ENCODE measurements at places on chromosomes 16 and 17. TPM values are rescaled to one million over a fixed set of nuclear protein-coding genes. Genes with fewer than 3 reads are reported as not detected.
A peak's percentile ranks its signal among the peaks of the same experiment; 100 is the strongest.

The PABPN1L gene
- not detected for total RNA-seq

DNA sequence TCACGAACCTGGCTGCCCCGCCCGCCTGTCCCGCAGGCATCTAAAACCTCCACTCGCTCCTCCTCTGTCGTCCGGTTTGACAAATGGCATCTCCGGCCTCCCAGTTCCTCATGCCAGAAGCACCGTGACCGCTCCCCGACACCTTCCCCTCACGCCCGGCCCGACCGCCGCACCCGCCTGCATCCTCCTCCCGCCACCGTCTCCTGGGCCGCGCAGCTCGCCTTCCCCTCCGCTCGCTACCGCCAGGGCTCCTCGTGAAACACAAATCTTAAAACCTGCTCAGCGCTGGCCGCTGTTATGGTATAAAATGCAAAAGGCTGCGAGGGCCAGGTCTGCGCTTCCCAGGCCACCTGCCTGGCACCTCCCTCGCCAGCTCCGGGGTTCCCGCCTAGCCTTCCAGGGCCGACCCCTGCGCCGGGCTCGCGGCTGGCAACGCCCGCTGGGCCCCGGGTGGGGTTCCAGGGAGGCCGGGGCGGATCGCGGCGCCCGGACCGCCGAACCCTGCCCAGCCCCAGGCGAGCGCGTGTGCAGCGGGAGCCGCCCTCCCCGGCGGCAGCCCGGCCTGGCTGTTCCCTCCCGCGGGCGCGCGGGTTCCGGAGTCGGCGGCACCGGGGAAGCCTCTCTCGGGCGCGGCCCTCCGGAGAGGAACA is 488 bp downstream of the SPSB3 start:
- DNase-seq, result peak; percentile 47

The SLC12A3 gene
- not detected for total RNA-seq

- DNase-seq, result no peak
Measured at GRCh38 chr16:11605891-11606290, 19.2 kb upstream of the LITAF start.

GRCh38 chr17:79202480-79202879 is 127.9 kb downstream of the ENGASE start:
- DNase-seq, result no peak

GRCh38 chr17:64131606-64132270 is 1.8 kb upstream of the ERN1 start:
- DNase-seq, result no peak

DNA sequence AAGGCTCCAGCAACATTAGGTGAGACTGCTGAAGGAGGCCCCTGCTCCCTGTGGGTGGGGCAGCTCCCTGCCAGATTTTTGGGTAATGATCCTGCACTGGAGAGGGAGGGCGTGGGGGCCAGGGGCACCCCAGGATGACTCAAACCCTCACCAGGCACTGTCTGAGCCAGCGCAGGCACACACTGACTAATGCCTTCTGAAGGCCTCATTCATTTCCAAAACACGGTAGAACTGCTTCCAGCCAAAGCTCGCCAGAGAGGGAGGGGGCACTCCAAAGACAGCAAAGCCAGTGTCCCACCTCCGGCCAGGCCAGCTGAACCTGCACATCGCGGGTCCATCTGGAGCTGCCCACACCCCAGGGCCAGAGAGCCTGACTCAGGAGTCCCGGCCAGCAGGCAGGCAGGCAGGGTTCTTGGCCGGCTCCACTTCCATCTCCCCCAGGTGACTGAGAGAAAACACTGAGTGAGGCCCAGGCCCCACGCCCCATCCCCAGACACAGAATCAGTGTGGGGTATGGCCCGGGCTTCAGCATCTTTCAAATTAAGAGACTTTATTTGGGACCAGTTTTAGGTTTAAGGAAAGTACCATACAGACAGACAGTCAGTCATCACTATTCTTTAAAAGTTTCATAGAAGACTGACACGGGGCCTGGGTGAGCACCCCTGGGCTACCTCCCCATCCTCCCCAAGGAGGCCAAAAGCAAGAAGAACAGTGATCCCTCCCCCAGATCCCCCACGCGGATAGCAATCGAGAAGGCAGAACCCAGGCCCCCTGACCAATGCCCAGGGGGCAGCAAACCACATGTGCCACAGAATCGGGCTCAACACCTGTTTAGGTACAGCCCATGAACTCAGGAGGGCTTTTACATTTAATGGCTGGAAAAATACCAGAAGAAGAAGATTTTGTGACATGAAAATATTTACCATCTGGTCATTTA is 2.3 kb downstream of the PIEZO1 start:
- DNase-seq, result peak; percentile 53

- no peak for DNase-seq
Measured at GRCh38 chr16:19677402-19677801, 40.6 kb downstream of the KNOP1 start.

DNA sequence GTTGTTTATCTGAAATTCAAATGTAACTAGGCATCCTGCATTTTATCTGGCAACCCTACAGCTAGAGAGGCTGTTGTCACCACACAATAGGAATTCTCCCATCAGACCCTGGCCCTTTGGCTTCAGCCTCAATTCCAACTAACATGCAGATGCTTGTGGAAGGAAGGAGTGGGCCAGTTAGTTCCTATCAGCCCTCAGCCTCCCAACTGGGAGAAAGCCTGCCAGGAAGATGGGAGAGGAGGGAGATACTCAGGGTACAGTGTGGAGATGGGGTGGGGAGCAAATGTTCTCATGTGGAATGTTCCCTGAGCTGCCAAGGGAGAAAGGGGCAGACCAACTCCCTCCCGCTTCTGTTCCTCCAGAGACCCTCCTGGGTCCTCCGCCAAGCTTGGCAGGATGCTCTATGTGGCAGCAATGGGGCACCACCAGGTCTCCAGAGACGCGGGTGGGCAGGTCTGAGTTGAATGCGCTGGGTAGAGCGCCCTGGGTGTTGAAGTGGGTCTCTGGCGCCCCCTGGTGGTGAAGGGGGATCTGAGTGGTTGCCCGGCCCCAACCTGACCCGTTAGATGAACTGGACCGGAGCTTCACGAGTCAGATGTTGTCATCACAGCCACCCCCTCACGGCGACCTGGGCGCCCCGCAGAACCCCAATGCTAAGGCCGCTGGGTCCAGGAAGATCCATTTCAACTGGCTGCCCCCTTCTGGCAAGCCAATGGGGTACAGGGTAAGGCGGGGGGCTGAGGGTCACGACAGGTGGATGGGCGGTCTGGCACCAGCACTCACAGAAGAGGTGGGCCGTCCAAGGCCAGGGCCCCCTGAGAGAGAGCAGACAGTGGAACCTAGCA is 15.2 kb downstream of the GALK1 start:
- peak; percentile 86 for DNase-seq

DNA sequence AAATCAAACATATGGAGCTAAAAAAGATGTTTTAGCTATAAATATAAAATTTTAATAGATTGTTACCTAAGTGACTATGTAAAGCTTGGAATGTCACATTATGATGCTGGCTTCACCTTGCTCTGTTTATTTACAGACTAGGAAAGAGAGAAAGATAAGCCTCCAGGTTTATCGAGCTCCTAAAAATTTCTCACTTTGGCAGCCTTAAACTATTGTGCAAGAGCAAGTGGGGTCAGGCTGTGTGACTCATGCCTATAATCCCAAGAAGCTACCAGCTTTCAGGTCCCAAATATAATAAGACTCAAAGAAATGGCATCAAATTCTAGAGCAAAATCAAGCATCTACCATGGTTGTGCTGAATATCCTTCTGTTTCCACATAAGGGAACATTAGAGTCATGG is 34.3 kb upstream of the PRSS54 start:
- no peak for DNase-seq

The KCNH4 gene
- total RNA-seq, result under 0.01 TPM

DNA sequence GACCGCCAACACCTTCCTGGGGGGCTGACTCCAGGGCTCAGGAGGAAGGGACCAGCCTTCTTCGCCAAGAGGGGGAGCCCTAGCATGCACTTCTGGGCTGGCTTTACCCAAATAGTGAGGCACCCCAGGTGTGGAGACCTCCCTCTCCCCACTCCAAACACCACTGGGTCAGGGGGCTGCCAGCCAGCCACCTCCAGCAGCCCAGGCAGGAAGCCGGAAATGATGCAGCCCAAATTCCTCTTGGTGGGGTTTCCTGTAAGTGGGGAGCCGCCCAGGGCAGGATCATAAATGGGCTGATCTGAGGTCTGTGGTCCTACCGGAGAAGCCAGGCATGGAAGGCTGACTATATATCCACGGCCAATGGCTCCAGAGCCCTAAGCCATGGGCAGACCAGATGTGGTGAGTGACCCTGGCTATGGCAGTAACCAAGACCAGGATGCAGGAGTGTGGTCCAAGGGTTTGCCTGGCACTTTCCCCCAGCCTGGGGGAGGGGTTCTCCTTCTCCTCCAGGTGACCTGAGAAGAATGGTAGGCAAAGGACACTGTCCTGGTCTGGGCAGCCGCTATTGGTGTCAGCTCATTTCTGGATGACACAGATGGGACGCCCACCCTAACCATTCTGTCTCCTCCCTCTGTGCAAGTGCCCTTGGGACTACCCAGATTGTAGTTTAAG is 4.2 kb downstream of the GIT1 start:
- DNase-seq, result peak; percentile 81

- DNase-seq, result no peak
Measured at GRCh38 chr17:57034807-57035754, 50.0 kb upstream of the AKAP1 start.

DNA sequence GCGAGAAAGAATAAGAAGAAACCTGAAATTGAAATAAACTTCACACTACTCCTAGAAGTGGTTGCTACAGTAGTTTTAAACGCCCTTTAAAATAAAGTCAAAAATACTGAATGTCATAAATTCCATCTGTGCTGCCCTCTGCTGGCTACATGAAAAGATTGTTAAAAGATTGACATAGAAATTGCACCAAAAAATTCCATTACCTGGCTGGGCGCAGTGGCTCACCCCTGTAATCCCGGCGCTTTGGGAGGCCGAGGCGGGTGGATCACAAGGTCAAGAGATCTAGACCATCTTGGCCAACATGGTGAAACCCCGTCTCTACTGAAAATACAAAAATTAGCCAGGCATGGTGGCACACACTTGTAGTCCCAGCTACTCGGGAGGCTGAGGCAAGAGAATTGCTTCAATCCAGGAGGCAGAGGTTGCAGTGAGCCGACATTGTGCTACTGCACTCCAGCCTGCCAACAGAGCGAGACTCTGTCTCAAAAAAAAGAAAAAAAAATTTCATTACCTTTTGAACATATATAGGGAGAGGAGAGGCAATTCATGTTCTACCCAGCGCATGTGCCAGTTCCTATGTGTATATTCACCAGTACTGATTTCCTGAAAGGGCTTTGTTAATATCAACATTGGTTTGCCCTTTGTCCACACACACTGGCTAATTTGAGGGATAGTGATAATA is 36.5 kb downstream of the CYTH1 start:
- peak; percentile 71 for DNase-seq

DNA sequence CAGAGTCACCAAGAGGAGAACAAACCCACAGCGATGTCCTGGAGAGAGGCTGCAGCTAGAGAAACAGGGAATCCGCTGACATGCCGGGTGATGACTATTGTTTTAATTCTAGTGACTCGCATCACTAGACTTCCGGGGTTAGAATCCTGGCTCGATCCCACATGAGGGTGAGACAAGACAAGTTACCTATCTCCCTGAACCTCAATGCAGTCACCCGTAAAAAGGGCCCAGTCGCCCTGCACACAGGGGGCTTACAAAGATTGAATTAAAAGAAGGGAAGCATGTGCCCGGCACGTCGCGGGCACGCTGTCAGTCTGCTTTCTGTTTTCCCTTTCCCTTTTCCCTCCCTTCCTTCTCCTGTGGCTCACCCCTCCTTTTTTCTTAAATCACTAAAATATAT is 212.9 kb upstream of the FOXF1 start:
- DNase-seq, result no peak

GRCh38 chr17:79800325-79801155 is 3.7 kb upstream of the CBX8 start:
- peak; percentile 40 for DNase-seq

The CCL4L2 gene
- total RNA-seq, result not detected

DNA sequence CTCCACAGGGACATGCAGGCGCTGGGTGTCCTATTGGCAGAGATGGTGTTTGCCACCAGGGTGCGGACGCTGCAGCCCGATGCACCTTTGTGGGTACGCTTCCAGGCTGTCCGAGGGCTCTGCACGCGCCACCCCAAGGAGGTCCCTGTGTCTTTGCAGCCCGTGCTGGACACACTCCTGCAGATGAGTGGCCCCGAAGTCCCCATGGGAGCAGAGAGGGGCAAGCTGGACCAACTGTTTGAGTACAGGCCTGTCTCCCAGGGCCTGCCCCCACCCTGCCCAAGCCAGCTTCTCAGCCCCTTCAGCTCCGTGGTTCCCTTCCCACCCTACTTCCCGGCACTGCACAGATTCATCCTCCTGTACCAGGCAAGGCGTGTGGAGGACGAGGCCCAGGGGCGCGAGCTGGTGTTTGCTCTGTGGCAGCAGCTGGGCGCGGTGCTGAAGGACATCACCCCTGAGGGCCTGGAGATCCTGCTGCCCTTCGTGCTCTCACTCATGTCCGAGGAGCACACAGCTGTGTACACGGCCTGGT is 2.8 kb downstream of the WDR81 start:
- no peak for DNase-seq

DNA sequence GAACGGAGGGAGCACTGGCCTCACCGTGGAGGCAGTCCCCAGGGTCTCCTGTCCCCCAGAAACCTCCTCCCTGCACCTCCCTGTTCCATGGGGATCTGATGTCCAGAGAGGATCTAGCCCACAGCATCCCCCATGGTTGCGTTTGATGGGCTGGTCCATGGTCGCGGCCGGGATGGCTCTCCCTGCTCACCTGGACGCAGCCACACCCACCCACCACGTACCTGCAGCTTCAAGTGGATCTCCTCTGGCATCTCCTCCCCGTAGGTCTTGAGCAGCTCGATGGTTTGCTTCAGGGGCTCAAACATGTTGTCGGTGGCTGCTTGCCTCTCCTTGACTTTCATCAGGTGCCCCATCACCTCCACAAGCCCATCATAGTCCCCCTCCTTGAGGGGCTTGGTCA is 47.9 kb downstream of the DNAH17 start:
- no peak for DNase-seq

DNA sequence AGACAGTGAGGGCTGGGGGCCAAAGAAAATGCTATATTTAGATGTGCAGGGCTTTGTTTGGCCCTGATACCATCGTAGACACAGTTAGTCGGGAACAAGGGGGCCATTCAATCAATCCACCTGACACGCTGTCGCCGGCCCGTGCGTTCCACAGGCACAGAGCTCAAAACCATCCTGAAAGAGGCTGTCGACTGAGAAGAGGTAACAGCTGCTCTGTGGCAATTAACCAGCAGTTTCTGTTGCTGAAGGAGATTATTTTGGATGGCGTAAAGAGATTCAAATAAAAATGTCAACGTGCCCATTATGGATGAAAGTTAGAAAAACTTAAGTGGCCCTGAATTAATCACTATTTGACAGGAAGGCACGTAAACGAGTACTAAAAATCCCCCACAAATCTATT is 276.2 kb upstream of the IRX5 start:
- no peak for DNase-seq
